ENCODE measurements at places on chromosomes 6 and 20.

GRCh38 chr6:35583893-35584688 is 71.4 kb upstream of the TULP1 start:
- peak; percentile 77 for DNase-seq

DNA sequence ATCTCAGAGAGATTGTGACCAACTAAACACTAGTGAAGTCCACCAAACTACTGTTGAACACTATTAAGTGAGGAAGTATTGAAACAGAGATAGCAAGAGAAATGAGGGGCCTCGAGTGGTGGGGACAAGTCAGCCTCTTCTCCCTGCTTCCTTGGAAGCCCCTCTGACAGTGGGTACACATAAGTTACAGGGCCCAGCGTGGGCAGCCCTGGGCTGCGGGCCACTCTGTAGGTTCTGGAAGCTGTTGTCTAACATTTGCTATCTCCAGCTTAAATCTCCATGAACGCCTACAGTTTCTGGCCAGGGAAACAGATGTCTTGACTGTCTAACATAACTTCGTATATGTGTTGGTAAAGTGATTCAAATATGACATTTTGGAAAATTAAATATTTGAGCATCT is 71.4 kb downstream of the KLHL32 start:
- DNase-seq = no peak

DNA sequence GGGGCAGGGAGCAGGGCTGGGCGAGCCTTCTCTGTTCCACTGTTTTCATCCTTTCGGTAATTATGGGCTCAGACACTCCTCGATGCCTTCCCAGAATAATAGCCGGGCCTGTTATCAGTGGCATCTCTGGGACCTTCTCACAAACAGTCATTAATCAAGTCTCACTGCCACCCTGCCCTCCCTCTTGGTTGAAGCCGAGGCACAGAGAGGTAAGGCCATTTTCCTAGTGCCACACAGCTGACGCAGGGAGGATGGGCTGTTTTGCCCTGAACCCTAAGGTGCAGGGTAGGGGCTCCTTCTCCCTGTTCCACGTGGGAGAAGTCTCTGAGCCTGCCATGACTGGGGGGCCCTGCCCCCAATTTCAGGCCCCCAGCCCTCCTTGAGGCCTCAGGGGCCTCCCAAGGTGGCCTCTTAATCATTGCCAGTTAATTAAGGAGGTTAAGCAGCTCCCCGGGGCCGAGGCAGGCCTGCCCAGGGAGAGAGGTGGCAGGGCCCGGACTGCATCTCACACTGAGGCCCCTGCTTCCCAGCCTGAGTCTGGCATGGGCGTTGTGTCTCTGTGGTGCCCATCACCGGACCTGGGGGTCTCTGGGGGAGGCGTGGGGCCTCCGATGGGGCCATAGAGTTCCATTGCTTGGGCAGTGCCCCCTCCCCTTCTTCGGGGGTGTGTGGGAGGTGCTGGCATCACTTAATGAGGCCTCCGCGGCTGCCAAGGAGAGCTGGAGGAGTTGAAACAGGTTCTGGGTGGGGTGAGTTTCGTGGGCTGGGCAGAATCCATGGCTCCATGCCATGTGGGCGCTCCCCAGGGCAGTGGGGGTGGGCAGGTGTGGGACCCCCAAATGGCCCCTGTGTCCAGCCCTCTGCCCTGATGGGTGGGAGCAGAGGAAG is 42.9 kb downstream of the CEBPB start:
- DNase-seq = no peak

DNA sequence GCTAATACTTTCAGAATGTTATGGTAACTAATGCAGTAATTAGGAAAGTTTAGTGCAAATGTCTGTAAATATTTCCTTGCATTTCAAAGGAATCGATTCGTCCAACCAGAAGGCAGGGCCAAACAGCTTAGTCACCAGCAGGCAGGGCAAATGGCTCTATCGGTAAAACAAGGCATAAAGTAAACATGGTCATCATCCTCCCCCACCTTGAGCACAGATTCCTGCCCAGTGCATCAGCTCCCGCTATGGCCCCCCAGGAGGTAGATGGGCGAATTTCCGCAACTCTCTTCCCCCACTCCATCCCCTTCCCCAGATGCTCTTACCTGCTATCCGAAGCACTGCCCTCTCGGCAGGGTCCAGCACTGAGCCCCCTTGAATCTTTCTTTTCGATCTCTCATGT is 103.8 kb upstream of the BEND6 start:
- no peak for DNase-seq

DNA sequence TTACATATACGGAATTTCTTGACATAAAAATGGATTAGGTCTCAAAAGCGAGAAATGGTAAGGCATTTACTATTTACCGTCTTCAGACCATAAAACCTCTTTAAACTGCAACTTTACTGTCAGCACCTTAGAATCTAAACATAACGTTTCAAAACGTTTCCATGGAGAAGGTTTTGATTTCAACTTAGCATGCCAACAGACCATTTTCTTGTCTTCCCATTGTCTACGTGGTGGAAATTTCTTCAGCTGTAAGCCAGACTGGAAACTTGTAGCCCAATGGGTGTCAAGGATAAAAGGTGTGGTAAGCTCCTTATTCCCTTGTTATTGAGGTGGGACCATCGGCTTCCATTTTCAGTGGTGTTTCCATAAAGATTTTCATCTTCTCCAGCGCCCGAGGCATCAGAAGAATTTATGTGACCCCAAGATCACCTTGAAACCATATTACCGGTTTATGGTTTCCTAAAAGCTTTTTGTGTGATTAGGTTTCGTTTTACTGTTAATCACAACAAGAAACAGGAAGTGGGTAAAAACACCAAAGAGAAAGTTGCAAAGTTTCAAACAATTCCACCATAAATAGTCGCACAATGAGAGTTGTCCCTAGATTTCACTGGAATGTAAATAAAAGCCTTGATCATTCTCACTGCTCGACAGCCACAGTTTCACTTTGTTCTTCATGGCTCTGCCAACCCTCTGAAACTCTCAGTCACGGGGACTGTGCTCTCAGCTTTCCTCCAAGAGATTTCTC is 63.0 kb upstream of the CD2AP start:
- DNase-seq = peak; percentile 15

- DNase-seq = no peak
These were observed 53.3 kb upstream of the LGSN start for GRCh38 chr6:63372951-63373533.

DNA sequence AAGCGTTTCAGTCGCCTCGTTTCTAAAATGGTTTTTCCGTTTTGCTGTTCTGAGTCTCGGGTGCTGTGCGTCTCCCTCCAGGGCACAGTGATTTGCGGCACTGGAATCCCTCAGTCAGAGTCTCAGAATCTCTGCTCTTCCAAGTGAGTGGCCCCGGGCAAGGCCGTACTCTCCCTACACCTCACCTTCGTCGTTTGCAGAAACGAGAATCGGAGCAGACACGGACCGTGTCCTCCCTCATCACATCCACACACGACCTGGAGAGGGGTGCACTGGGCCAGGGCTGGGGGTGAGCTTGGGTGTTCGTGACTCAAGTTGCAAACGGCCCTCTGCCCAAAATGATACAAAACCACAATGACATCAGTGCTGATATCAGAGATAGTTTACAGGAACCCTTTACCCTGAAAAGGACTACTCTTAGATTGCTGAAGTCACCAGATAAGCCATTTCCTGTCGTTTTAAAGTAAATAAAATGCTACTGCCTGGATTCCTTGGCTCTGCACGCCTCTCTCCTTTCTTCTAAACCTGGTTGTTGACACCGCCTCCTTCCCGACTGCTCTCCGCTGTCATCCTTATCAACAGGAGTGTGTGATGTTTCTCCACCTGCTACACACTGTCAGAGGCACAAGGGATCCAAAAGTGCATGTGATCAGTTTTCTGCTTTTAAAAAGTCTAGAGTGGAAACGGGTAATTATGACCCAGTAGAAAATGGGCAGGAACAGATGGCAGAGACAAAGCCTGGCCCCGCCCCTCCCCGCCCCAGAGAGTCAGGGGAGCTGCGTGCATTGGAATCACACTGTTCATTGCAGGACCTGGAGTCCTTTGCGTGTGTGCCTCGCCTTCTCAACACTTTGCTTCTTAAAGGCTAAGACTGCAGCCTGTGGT is 38.4 kb downstream of the KIF25 start:
- no peak for DNase-seq

- no peak for DNase-seq
These were observed 30.8 kb downstream of the CD164 start for GRCh38 chr6:109351231-109352130.

DNA sequence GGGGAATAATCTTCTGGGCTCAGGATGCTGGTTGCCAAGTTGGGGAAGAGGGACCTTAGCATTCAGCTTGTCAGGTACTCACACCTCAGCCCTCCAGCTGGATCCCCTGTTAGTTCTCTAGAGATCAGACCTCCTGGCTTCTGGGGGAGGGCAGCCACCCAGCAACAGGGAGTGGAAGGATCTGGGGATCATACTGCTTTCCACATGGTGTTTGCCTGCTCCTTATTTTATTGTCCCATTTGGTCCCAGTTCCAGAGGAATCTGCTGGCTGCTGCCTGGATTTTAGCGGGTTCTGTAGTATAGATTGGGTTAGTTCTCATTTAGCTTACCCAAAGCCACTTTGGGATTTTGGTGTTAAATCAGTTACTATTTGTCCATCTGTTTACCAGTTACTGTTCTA is 29.3 kb downstream of the KAT14 start:
- no peak for DNase-seq

GRCh38 chr20:46791722-46792416 is 82.4 kb downstream of the SLC2A10 start:
- no peak for DNase-seq

GRCh38 chr20:55354720-55355119 is 650.6 kb downstream of the CBLN4 start:
- no peak for DNase-seq

- DNase-seq = no peak
These were observed 126.6 kb upstream of the SALL4 start for GRCh38 chr20:51928931-51929330.

DNA sequence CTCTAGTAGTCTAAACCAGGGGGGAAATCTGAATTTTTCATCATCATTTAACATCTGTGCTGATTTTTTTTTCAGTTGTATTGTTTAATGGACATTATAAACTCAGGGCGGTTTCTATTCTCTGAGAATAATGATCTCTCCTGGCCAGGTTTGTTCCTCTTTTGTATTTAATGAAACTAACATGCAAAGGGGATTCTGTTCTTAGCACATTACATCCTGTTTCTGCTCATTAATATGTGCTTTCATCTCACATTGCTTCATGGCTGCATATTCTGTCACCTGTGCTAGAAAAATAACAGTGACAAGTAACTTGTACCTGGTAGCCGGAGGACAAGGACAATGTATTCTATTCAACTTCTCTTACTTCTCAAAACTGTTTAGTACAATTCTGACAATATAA is 806 bp downstream of the HLA-DOB start:
- DNase-seq = no peak

GRCh38 chr6:158030380-158031300 is 49.0 kb downstream of the SYNJ2 start:
- no peak for DNase-seq

GRCh38 chr20:38143238-38143645 is 21.8 kb downstream of the TGM2 start:
- DNase-seq = no peak

DNA sequence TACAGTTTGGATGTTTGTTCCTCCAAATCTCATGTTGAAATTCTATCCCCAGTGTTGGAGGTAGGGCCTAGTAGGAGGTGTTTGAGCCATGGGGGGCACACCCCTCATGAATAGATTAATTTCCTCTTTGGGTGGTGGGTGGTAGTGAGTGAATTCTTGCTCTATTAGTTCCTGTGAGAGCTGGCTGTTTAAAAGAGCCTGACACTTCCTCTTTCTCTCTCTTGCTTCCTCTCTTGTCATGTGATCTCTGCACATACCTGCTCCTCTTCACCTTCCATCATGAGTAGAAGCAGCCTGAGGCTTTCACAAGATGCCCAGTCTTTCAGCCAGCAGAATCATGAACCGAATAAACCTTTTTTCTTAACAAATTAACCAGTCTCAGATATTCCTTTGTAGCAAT is 340.2 kb upstream of the CHD6 start:
- DNase-seq = no peak

DNA sequence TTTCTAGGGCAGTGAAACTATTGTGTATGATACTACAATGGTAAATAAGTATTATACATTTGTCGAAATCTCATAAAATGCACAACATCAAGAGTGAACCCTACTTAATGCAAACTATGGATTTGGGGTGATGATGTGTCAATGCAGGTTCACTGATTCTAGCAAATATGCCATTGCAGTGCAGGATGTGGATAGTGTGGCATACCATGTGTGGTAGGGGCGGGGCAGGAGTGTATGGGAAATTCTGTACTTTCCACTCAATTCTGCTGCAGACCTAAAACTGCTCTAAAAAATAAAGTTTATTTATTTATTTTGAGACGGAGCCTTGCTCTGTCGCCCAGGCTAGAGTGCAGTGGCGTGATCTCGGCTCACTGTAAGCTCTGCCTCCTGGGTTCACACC is 44.3 kb downstream of the ABHD12 start:
- no peak for DNase-seq

DNA sequence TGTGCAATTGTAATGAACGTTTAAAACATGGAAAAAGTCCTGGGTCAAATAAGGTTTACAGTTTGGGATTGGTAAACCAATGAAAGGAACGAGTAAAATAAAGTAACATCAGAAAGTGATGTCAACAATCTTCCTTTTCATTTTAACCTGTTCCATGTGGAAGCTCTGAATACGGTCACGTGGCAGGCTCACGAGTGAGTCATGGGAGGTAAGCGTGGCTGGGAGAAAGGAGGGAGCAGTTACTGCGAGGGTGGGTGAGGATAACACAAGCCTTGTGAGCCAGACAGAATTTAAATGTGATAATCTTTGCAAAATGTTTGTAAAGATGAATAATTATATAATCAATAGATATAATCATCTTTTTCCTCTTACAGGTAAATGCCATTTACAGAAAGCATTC is 171.3 kb upstream of the HDAC2 start:
- no peak for DNase-seq

DNA sequence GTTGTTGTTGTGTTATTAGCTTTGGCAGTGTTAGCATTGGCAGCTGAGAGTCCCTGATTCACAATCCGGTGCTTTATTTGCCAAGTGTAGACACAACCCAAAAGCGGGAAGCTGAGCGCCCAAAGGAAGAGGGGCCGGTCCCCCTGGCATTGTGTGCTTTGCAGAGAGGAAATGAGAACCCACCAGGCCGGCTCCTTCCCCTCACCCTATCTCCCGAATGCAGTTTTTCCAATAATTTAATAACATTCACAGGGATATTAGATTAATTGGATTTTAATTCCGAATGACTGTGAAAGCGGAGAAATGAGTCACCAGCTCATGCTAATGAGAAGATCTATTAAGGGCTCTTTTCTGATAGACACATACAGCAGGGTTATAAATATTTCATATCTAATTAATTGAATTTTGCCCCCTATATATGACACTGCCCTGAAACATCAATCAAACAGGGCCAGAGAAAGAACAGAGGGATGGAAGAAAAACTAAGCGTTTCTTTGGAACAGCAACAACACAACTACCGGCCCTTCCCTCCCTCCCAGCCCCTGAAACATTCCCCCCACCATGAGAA is 143.8 kb downstream of the MBOAT1 start:
- DNase-seq = no peak
